ENCODE measurements at places on chromosomes 5 and 9.
A peak's percentile ranks its signal among the peaks of the same experiment; 100 is the strongest.

DNA sequence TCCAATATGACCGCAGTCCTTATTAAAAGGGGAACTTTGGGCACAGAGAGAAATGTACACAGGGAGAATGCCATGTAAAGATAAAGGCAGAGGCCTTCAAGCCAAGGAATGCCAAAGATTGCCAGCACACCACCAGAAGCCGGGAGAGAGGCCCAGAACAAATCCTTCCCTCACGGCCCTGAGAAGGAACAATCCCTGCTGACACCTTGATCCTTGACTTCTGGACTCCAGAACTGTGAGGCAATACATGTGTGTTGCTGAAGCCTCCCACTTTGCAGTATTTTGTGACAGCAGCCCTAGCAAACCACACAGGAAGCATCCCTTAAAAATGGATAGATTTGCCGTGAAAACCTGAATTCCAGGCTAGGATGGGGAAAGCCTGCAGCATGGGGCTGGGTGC, 80.0 kb downstream of the MAMDC2 start:
- DNase-seq, result no peak

GRCh38 chr5:136526791-136527190, 161.4 kb upstream of the TRPC7 start:
- DNase-seq, result no peak

DNA sequence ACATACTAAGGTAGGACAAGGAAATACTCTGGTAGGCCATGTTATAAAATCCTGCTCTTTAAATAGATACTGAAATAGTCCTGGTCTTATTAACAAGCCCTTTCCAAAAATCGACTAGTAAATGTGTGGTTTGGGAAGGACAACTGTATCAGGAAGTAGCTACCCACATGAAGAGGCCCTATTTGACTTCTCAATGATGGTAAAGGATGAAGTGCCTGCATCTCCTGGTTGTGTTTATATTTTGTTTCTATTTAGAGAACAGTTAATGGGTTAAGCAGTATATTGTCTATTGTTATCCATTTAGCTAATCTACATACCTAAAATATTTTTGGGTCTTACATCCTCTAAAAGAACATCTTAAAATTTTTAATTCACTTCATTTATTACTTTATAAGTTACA, 12.5 kb downstream of the GDF9 start:
- DNase-seq, result peak; percentile 32

DNA sequence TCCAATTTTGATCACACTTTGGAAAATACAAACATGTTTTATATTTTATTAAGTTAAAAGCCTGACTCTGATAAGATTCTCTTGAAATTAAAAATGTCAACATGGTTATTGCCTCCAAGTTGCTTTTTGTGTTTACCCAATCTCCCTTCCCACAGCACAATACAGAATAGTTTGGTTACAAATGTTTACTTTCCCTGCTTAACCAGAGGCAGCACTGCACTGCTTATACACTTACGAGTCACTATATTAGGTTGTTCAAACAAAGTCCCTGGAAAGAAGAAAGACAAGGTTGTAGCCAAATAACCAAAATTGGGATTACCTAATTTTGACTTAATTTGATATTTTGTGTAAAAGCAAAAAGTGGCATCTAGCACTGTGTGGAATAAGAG, 25.9 kb downstream of the SRFBP1 start:
- DNase-seq, result no peak

- peak; percentile 55 for DNase-seq
Measured at GRCh38 chr9:123401879-123402513, 46.0 kb downstream of the CRB2 start.

DNA sequence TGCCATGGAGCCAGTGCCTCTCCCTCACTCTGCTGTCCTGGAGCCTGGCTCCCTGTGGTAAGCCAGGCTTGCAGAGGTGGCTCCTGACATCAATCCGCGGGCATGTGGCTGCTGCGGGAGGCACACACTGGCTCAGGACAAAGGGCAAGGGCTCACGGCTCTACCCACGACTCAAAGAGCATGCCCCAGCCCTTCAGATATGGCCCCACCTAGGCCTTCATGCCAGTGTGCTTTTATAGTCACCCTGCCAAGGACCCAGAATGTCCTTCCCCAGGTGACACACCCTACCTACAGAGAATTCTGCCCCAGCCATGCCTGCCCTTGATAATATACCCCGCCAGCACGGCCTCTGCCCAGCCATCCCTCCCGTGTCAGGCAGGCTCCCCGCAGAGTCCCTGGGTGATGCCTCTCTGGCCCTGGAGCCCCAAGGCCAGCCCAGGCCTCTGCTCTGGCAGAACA, 1.6 kb downstream of the MGAT4B start:
- DNase-seq, result no peak

DNA sequence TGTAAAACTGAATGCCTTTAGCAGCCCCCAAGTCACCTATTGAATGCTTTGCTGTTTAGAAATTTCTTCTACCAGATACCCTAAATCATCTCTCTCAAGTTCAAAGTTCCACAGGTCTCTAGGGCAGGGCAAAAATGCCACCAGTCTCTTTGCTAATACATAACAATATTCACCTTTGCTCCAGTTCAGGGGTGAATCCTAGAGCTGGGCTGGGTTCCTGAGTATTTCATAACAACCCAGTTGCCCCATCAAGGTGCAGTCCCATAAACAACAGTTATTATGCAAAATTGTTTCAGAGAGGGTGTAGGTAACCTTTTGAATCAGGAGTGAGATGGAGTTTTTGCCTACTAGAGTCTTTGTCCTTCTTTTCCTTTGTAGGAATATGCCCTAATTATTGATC, 19.0 kb upstream of the C1QTNF3 start:
- DNase-seq, result no peak

GRCh38 chr9:127137640-127138360, 15.4 kb upstream of the ANGPTL2 start:
- DNase-seq, result no peak

DNA sequence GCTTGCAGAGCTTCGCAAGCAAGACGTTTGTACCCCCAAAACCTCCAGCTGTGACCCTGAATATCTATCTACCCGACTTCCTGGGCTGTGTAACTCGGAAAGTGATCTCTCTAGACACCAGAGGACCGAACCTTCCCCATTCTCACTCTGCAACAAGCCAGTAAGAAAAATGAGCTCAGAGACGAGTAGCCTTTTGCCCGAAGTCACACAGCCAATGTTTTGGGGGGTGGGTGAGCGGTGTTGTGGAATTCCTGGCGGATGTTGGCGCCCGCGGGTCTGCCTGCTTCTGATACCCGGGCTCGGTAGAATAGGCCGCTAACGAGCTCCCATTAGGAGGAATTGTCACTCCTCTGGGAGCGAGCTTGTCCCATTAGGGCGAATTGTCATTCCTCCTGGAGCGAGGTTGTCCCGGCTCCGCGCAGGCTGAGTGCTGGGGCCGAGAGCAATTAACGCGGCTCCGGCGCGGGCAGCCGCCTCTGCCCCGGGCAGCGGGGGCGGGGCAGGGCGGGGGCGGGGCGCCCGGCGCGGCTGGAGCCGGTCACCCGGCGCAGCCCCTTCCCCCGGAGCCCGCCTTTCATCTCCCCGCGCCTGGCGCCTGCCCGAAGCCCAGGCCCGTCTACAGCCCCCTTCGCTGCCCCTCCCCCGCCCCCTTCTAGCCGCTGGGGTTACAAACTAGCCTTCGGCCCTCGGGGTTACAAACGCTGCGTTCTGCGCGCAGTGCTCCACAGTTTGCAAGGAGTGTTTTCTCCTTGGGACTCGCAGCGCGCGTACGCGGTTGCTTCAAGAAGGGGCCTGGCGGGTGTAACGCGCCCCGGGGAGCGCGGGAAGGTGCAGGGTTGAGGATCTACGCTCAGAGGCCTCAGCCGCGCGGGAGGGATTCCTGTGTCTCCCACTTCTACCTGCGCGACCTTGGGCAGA, 3.5 kb upstream of the MSX2 start:
- DNase-seq, result no peak

- DNase-seq, result no peak
Measured at GRCh38 chr9:123484130-123484529, 128.1 kb downstream of the CRB2 start.

GRCh38 chr5:95631991-95632675, 12.2 kb downstream of the GPR150 start:
- DNase-seq, result peak; percentile 86

DNA sequence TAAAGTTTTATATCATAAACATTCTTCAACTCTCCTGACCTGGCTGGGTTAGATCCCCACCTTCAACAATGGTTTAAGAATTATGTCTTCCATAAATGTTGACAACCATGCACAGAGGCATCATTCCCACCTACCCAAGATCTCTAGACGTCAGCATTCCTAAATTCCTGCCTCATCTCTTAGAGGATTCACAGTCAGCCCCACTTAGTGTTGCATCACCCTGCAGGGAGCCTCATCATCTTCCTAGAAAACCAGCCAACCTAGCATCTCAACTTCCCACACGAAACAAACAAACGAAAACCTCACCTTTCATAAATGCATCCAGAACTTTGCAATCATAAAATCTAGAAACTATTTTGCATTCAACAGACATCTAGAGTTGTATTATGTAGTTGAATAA, 816.1 kb upstream of the C9orf72 start:
- no peak for DNase-seq

GRCh38 chr5:38579105-38579504, 22.7 kb upstream of the LIFR start:
- no peak for DNase-seq

GRCh38 chr5:72587661-72588308, 80.6 kb upstream of the ZNF366 start:
- peak; percentile 52 for DNase-seq
